ENCODE measurements at places on chromosomes 5 and 9. TPM values are rescaled to one million over a fixed set of nuclear protein-coding genes. Genes with fewer than 3 reads are reported as not detected.

N4BP3 gene
- 7.2 TPM for total RNA-seq

DNA sequence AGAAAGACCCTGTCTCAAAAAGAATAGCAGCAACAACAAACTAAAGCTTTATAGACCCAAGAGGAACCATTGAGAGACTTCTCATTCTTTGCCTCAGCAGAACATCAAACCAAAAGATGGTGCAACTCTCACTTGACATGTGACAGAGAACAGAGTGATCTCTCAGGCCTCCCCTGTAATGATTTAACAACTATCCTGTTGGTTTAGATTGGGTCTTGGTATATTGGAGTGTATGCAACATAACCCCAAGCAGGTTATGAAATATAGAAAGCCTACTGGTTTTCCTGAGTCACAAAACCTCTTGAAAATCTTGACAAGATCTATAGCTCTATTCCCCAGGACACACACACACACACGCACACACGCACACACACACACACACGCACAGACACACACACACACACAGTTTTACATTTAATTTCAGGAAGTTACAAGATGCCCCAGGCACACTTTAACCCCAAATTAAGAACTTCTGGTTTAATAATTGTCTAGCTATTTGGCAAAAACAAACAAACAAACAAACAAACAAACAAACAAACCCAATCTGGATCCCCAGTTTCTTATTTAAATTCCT is 6.5 kb upstream of the FGF1 start:
- no peak overlapping the region for H3K27ac ChIP-seq
- H3K4me3 ChIP-seq, result no peak overlapping the region
- H3K27me3 ChIP-seq, result peaks cover 2% of the 10 kb centered on the region
- no peaks in the 10 kb centered on the region for H3K36me3 ChIP-seq
- no peaks in the 10 kb centered on the region for H3K4me1 ChIP-seq

DNA sequence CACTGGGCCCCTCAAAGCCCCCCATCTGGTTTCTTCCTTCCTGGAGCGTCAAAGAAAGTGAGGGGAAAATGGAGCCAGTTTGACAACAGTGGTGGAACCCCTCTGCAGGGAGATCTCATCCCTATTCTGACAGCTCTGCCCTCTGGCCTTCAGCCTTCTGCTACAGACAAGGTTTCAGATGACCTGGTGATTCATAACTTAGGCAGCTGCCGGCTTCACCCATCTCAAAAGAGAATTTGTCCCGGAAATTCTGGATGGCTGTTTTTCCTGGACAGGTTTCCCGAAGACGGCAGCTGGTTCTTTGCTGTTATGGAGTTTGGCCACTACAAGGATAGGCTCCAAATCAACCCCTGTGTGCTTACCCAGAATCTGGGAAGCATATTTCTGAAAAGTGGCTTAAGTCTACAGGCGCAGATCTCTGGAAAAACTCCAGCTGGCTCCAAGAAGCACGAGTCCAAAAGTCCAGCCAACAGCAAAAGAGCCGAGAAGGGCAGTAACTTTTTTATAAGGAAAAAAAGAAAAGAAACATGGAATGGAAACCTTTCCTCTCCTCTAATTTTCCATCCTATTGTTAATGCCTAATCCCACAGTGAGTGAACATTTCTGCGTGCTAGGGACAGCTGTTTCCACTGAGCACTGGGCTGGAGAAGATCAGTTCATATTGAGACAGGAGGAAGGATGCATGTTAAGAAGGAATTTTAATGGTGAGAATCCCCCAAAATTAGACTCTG is 54.5 kb downstream of the ZNF366 start:
- peaks cover 4% of the 10 kb centered on the region for H3K27me3 ChIP-seq
- H3K27ac ChIP-seq, result no peak overlapping the region
- H3K4me1 ChIP-seq, result no peaks in the 10 kb centered on the region
- no peak for DNase-seq
- no peak overlapping the region for H3K4me3 ChIP-seq

CDC37L1 gene
- 29.5 TPM for total RNA-seq

DNA sequence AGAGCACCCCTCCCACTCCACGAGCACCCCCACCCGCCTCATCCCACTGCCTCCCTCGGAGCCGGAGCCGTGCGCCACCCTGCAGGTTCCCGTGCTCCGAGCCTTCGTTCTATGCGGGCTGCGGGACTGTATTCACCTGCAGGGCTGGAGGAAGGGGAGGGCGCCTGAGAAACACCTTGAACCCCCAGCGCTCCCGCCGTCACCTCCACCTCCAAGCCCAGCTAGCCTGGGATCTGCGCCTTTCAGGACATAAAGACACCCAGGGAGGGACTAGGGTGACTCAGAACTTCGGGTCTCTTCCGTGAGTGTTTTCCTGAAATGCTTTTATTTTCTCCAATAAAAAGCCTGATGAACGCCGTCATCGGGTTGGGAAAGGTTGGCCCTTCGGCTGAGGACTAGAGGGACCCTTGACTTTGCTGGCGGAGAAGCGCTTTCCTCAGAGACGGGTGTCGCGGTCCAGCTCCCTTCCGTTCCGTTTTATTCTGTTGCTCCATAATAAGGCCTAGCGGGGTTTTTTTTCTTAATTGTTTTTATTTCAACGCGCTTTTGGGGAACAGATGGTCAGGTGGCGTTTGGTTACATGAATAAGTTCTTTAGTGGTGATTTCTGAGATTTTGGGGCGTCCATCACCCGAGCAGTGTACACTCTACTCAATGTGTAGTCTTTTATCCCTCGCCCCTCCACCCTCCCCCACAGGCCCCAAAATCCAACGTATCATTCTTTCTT is 4.6 kb downstream of the TLX3 start:
- H3K27ac ChIP-seq, result peak overlapping the region; percentile 13
- H3K27me3 ChIP-seq, result peaks cover 72% of the 10 kb centered on the region
- no peak overlapping the region for H3K4me3 ChIP-seq
- H3K36me3 ChIP-seq, result peaks cover 8% of the 10 kb centered on the region
- DNase-seq, result no peak
